CD8-positive, alpha-beta memory T cell (primary cell): ENCODE measurements at places on chromosomes 1 and 21. TPM values are rescaled to one million over a fixed set of nuclear protein-coding genes. Genes with fewer than 3 reads are reported as not detected.

Gene CD164L2
- total RNA-seq = not detected

Gene C1orf226
- 0.04 TPM for total RNA-seq

Gene SH2D1B
- total RNA-seq = not detected

Gene FABP3
- total RNA-seq = not detected

- no peak for DNase-seq
Measured at GRCh38 chr1:24635195-24635843, 7.8 kb upstream of the SRRM1 start.

DNA sequence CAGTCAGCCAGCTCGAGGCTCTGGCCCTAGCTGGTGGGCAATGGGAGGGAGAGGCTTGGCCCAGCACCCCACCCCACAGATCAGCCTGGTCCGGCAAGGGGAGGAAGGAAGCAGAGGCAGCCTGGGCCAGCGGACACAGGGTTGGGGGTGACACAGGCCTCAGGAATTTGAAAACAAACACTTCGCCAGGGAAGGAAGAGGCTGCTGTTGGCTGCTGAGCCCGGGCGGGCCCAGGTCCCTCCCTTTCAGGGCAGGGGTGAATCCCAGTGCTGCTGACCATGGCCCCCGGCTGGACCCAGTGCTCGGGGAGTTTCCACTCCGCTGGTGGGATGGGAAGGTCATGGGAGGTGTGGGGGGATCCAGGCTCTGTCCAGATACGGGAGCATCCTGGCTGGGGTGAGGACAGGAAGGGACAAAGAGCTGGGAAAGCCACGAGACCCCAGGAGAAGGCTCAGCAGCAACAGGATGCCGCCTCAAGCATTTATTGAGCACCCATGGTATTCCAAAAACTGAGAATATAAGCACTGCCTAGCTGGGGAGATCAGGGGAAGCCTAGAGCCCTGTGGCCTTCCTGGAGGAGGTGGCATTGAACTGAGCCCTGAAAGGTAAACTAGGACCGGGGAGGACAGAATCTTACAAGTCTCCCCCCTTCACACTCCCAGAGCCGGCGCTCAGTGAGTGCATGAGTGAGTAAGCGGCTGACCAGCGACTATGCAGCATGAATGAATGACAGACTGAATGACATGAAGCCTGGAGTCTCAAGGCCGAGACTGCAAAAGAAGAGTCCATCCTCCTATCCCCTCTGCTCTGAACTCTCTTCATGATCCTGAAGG is 26.2 kb upstream of the EPHA2 start:
- DNase-seq = no peak

DNA sequence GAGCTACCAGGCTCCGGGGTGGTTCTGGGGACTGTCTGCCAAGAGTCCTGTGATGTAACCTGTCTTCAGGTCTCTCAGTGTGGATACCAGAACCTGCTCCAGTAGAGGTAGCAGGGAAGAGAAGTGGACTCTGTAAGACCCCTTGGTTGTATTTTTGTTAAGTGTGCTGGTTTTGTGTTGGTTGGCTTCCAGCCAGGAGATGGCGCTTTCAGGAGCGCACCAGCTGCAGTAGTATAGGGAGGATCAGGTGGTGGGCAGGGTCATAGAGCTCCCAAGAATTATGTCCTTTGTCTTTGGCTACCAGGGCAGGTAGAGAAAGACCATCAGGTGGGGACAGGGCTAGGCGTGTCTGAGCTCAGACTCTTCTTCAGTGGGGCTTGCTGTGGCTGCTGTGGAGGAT is 1147.2 kb upstream of the ADGRL4 start:
- DNase-seq = no peak

DNA sequence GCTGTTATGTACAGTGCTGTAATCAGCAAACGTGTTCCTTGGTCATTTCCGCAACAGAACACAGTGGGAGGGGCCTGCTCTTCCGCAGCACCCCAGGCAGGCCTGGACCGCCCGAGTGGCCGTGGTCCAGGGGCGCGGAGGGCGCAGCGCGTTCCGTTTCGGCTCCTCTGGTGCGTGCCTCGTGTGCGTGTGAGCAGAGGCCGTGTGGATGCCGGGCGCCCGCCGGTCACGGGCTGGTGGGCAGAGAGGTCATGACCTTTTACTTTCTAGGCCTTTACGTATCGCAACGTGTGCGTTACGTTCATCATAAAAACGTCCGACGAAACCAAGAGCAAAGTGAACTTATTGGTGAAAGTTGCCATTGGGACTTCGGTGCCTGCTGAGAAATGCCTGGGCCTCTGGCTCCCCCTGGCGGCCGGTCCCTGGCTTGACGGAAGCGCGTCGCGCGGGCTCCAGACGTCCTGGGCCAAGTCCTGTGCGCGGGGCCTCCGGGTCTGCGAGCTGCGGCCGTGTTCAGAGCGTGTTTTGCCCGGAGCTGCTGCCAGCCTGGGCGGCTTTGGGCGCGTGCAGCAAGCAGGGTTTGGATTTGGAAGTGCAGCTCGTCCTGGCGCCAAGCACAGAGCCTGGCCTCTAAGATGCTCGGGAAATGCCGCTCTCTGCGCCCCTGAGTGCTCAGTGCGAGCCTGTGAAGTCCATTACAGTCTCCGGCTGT is 34.4 kb downstream of the COL18A1 start:
- DNase-seq = peak; percentile 76

DNA sequence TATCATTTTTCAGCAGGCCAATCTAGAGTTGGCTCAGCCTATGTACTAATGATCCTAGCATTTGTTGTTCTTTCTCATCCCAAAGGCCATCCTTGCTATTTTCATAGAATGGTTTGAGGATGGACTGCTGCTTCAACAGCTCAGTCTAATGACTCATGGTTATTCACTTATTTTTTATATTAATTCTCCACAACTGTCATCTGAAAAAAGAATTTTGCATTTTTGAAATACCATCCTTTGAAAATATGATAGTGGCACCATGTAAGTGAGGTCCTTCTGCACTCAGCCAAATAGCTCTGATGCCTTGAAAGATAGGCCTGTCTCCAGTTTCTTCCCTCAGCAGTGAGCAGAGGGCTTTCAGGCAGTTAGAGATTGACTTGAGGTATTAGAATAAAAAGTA is 377.5 kb downstream of the LMO4 start:
- DNase-seq = no peak

DNA sequence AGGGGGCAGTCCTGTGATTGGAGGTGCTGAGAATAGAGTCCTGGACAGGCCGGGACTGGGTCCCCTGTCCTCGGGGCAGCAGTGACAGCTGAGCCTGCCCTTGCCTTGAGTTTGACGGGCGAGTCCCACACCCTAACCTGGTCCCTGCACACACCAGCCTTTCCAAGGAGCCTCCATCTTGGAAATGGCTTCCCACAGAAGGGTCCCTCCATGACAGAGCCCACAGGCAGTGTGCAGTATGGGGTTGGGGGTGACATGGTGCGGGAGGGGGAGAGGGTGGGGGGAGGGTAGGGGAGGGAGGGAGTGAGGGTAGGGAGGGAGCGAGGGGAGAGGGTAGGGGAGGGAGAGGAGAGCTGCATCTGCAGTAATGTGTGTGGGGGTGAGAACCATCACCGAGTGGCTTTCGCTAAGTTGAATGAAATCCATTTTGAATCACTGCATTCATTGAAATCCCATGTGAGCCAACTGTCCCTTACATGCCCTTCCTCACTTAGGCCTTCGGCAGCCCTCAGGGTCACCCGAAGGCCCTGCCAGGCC is 10.1 kb upstream of the TMEM52 start:
- no peak for DNase-seq

DNA sequence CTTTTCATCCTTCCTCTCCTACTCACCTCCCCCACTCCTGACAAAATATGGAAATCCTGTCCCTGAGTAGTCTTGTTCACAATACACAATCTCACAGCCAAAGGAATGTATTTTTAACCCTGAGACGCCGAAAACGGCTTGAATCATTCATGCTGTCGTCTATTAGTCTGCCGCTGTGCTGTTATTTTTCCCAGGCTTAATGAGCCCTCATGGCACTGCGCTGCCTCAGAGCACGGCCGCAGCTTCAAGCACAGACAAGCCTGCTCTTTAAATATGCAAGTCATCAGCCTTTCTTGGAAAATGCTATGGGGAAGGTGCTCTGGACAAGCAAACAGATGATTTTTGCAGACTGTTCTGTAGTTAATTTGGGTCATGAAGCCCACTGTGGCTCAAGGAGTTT is 302.7 kb downstream of the DISC1 start:
- DNase-seq = no peak

DNA sequence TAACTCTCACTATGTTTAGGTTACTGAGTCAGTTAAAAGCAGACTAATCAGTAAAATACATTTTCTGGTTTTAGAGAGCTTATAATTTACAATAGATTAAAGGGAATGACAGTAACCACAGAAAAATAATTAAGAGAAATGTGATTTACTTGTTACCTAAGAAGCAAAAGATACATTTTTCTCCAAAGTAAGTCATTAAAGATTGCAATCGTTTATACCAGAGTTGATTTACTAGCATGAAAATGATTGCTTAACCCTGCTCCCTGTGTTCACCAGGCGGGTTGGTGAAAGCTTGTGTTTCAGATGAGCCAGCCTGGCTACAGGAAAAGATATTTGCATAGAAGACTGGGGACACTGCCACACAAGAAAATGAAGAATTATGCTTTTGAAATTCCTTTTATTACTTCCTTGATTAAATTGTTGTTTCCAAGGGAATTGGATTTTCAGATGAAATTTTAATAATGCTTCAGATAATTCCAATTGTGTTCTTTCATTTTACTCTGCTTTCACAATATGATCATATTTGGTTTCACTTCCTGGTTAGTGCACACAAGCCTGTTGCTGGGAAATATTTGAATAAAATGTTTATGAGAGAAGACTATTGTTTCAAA is 27.9 kb downstream of the LRRC8B start:
- no peak for DNase-seq

DNA sequence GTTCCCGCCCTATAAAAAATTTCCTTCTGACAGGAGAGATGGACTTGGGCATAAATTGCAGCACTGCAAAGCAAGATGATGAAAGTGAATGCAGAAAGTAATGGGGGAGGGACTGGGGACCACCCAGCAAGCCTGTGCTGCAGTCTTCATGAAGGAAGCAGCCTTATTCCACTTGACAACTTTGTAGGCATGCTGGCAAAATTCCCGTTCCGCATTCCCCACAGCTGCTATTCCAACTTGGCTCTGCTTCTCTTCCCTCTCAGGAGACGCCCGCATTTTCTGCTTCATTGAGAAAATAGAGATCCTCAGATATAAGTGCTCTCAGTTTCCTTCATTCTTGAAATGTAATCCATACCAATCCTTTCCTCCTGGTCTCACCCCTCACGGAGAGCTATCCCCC is 2.4 kb downstream of the HMGB4 start:
- no peak for DNase-seq

DNA sequence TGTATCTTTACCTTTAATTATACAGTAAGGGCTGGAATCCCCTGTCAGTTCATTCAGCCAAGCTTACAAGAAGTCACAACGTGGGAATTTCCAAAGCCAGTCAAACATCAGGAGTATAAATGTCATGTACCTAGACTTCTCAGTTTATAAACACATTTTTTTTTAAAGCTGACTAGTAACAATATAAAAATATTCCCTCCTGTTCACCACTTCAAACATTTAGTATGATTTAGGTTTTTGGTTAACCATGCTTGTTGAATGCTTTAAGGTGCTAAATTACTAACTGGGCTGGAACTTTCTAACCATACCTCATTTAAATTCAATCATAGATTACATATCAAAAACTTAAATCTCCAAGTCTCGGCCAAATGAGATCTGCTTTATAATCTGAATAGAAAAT is 44.0 kb downstream of the JAK1 start:
- no peak for DNase-seq

GRCh38 chr1:116553386-116554115 is 17.3 kb downstream of the CD58 start:
- no peak for DNase-seq

DNA sequence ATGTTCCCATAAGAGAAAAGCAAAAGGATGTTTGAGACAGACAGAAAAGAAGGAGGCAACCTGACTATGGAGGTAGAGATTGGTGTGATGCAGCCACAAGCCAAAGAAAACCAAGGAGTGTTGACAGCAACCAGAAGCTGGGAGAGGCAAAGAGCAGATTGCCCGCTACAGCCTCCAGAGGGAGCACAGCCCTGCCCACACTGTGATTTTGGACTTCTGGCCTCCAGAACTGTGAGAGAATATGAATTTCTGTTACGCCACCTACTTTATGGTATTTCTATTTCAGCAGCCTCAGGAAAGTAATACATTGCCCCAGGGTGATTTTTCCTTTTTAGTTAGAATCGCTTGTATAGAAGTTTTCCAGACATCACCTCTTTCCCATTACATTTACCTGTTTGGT is 28.4 kb downstream of the SLAMF6 start:
- DNase-seq = no peak

- DNase-seq = no peak
Measured at GRCh38 chr1:180937012-180937372, 24.3 kb downstream of the KIAA1614 start.

DNA sequence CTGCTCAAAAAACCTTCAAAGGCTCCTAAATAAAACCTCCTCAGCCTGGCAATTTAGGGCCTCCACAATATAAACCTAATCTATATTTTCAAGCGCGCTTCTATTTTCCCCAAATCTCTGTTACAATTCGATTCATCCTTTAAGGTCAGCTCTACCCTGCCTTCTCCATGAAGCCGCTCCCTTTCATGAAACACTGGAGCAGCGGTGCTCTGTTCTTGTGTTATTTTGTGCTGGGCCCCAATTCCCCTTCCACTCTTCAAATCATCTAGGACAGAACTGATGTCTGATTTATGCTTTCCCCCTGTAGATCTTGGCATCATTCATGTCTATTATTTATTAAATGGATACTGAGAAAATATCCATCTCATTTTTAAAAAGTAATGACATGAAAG is 6.9 kb downstream of the ERRFI1 start:
- DNase-seq = no peak

DNA sequence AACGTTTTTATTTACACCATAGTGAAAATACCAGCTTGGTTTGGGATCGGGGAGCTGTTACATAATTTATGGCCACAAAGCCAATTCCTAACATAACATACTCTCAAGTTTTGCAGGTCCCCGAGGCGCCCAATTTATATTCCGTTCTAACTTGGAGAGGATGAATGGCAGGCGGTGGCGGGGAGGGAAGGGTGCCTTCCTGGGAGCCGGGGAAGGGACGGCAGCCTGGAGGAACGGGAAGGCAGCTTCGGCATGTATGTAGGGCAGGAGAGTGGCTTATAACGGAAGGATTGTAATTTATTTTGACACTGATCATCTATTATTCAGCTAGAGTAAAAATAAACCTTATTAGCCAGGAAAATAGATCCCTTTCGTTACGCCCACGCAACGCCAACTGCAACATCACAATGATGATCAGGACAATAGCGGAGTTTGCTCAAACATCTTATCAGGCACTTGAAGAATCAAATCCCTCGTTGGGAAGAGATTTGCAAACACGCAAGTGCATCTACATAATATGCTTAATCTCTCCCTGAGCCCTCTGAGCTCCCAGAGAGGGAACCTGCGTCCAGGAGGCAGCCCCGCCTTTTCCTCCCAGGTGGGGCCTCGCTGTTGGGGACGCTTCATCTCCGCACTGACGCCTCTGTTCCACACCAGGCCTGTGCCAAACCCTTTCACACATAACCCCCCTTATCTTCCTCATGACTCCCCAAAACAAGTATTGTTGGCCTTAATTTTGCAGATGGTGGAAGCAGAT is 93.7 kb upstream of the C1orf174 start:
- DNase-seq = no peak
